ENCODE measurements at places on chromosomes 16 and 17.

- DNase-seq = no peak
Measured at GRCh38 chr16:88939245-88939971, 37.6 kb downstream of the CBFA2T3 start.

DNA sequence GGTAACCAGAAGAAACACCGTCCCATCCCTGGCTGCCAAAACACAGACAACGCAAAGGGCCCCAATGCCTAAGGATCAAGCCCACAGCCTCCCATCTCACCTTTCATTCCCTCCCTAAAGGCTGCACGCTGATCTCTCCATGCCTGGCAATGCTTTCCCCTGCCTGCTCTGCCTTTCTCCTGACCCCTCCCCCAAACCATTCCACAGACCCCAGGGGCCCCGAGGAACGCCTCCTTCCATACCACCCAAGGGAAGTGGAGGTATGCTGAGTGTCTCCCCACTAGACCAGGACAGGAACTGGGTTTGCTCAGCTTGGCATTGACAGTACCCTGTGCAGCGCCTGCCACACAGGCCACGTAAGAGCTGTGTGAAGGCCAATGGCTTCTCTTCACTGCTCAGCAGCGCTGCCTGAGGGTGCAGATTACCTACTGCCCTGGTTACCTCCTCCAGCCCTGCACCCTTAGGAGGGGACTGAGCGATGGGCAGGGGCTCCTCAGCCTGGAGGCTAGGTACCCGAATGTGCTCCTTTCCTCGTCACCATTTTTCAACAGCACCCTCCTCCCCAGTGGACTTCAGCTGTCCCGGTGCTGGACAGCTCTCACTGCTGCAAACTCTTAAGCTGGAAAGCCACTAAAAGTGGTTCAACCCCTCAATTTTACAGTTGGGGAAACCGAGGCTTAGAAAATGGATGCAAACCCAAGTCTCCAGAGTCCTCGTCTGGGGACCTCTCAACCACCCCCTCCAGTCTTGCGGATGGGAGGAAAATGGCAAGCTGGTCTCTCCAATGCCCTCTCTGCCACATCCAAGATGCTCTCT is 45.0 kb downstream of the SRCIN1 start:
- no peak for DNase-seq

- DNase-seq = no peak
Measured at GRCh38 chr17:63930951-63931575, 1.1 kb downstream of the CD79B start.

GRCh38 chr16:84780063-84780462 is 39.7 kb upstream of the CRISPLD2 start:
- no peak for DNase-seq

DNA sequence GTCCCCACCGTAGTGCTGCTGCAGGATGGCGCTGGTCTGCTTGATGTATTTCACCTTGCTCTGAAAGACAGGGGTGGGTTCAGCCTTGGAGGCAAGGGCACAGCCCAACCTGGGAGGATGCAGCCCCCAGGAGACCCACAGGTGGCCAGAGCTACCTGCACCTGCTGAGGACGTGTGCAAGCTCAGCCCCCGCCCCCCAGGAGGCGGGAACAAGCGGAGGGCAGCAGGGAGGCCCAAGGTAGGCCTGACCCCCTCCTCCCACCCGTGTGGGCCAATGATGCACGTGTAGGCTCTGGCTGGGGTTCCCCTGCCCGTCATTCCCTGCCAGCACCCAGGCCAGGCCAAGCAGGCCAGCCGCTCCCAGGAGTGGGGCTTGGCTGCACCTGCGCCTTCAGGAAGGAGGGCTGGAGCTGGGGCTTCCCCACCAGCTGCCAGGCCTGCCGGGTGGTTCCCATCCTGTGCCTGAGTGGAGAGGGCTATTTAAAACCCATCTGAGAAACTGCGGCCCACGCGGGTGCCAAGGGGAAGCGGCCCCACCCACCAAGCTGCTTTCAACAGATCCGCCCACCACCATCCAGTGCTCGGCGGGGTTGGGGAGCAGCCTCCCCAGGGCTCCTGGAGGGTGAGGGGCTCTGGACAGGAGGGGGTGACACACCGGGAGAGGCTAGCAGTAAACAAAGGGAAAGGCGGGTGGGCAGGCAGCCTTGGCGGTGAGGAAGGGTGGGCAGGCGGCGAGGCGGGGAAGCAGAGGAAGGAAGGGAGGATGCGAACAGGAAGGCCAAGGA is 3.8 kb downstream of the NTHL1 start:
- DNase-seq = no peak

DNA sequence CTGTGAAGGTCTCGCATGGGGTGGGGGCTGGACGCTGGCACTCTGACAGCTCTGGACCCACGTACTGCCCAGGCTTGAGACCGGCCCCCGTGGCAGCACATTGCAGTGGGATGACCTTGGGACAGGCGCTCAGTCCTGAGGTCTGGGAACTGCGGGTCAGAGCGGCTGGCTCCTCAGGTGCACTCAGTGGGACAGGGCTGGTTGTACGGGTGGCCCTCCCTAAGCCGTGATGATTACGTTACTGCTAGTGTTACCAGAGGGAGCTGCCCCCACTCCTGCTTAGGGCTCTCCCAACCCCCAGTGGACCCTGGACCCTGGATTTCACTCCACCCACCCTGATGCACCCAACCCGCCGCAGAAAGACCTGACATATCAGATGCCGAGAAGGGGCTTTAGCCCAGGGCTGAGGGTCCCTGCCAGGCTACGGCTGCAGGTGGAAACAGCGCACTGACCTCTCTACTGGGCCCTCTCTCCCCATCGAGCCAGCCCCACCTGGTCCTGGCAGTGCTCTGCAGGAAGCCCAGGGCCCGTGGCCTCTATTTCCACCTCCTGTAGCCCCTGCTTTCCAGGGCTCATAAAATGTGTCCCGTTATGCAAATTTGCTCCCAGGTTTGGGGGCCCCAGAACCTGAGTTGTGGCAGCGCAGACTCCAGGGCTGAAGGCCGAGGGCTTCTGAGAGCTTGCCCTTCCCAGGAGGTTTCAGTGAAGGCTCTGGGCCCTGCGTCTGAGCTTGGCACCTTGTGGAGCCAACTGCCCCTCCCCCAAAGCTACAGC is 77.2 kb downstream of the RTN4RL1 start:
- no peak for DNase-seq

DNA sequence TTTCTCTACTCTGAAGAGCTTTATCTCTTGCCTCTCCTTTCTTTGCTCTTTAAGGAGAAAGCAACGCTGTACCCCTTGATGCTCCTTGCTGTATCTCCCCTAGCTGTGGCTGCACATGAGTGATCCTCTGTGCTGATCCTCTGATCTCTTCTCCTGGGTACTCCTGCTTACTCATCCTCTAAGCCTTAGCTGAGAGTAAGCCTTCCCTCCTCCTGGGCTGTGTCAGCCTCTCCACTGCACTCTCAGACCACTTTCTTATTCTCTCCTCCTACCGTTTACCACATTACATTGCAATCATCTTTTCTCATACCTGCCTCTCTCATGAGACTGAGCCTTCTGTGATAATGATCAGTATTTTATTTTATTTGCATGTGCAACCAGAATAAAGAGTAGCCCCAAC is 25.1 kb downstream of the SOX9 start:
- no peak for DNase-seq

- DNase-seq = no peak
Measured at GRCh38 chr16:4376893-4377572, 5.4 kb downstream of the VASN start.

GRCh38 chr17:49298371-49298976 is 63.6 kb downstream of the ZNF652 start:
- no peak for DNase-seq

DNA sequence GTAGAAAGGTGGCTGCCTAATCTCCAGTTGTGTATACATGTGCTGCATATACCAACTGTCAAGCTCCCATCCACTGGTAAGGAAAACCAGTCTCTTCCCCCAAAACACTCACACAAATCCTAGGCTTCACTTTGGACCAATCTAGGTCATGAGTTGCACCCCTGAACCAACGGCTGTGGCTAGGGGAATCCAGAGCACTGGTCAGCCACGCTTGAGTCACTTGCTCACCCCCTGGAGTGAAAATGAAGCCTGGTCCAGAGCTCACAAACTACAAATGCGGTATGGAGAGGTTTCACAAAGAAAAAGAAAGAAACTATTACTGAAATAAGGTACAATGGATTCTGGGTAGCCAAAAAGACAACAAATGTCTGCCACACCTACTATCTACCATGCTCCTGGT is 66.1 kb upstream of the NLK start:
- DNase-seq = no peak

GRCh38 chr17:19345486-19346350 is 16.8 kb downstream of the B9D1 start:
- no peak for DNase-seq

Measured in skeletal muscle cell (primary cell).